Right lobe of liver (tissue), 6 donors: ENCODE measurements at places on chromosomes 7 and 10.

DNA sequence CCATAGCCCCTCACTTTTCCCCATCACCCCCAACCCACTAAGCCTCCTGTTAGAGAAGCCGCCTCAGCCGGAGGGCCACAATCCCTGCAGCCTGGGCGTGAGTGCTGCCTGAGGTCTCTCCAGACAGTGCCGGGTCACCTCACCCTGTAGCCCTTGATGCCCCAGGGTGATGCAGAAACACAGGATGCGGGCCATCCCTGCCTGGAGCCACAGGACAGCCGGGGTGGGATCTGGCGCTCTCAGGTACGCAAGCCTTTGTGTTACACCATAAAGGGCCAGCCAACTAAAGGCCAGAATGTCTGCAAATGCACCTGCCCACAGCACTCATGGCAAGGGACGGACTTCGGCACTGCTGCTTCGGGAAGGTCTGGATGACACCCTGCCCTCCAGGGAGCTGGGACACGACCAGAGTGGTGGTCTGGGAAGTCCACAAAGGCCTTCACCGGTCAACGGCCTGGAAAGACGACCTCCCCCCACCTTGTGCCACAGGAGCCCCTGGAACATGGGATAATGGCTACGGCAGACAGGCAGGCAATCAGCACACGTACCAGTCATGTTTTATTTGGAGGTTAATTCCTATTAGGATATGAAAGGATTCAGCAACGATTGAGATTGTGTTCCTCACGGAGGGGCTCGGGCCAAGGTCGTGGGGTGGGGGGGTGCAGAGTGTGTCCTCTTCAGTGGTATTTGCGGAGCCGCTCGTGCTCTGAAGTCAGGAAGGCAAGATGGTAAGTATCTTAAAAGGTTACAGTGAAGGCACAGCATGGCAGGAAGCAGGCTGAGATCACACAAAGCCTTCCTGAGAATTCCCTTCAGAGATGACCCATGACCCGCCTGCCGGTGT, 8.1 kb downstream of the ATP5MF start:
- H3K36me3 ChIP-seq: peaks cover 21% of the 10 kb centered on the region
- no peak for DNase-seq
- no peak overlapping the region for H3K27ac ChIP-seq
- H3K4me1 ChIP-seq: peaks cover 5% of the 10 kb centered on the region

GRCh38 chr7:157502701-157503111, 165.9 kb downstream of the DNAJB6 start:
- no peak for DNase-seq
- no peak overlapping the region for H3K27ac ChIP-seq
- no peaks in the 10 kb centered on the region for H3K4me1 ChIP-seq
- H3K4me3 ChIP-seq: no peak overlapping the region
- no peaks in the 10 kb centered on the region for H3K36me3 ChIP-seq

GRCh38 chr10:79342811-79343561, 4.3 kb upstream of the PPIF start:
- H3K36me3 ChIP-seq: no peaks in the 10 kb centered on the region
- no peak overlapping the region for H3K27ac ChIP-seq
- H3K4me1 ChIP-seq: peaks cover 5% of the 10 kb centered on the region
- no peak overlapping the region for H3K4me3 ChIP-seq
- no peaks in the 10 kb centered on the region for H3K27me3 ChIP-seq
- DNase-seq: no peak

DNA sequence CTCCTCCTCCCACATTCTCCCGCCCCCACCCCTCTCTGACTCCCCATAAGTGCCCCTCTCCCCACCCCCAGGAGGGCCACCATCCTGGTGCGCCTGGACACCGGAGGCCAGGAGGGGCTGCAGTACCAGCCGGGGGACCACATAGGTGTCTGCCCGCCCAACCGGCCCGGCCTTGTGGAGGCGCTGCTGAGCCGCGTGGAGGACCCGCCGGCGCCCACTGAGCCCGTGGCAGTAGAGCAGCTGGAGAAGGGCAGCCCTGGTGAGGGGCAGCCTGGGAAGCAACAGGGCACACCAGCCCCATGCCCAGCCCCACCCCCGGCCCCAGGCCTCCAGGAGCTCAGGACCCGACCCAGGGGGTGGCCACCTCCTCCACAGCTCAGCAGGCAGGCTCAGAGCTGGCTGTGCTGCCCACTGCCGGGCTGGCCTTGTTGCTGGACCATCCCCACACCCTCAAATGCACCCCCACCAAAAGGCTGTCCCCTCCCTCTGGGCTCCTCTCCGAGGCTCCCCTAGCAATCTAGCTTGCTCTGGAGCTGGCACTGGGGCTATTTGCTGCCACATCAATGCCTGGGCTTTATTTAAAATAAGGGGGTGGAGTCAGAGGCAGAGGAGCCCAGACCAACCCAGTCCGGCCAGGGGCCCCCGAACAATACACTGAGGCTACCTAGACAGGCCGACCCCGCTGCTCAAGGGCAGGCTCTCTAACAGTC, 14.8 kb downstream of the ATG9B start:
- no peak overlapping the region for H3K27ac ChIP-seq
- H3K27me3 ChIP-seq: no peaks in the 10 kb centered on the region
- no peak for DNase-seq
- no peak overlapping the region for H3K4me3 ChIP-seq

- no peaks in the 10 kb centered on the region for H3K27me3 ChIP-seq
- no peak overlapping the region for H3K27ac ChIP-seq
- no peaks in the 10 kb centered on the region for H3K4me1 ChIP-seq
- no peak overlapping the region for H3K4me3 ChIP-seq
These were observed 1033.1 kb downstream of the NRG3 start for GRCh38 chr10:82908096-82908495.

DNA sequence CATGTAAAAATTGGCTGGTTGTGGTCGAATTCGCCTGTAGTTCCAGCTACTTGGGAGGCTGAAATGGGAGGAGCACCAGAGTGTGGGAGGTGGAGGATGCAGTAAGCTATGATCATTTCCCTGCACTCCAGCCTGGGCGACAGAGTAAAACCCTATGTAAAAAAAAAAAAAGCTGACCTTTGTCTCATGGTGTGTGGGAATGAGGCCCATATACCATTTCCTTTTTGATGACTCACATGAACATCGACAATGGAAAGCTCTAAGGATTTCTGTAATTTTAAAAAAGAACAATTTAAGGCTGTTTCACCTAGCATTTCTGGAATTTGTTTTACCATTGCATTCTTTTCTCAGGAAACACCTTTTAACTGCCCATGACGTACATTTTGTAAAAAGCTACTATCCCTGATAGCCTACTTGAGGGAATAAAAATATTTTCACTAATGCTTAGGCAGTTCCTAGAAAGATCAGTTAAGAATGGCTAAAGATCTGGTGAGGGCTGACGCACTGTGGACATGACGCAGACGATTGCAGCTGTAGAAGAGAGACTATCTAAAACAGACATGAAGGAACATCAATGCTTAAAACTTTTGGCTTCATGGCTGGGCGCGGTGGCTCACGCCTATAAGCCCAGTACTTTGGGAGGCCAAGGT, 400.6 kb upstream of the IGFBP3 start:
- DNase-seq: no peak
- no peaks in the 10 kb centered on the region for H3K4me1 ChIP-seq
- H3K36me3 ChIP-seq: no peaks in the 10 kb centered on the region
- no peak overlapping the region for H3K4me3 ChIP-seq
- no peaks in the 10 kb centered on the region for H3K27me3 ChIP-seq

- H3K4me3 ChIP-seq: no peak overlapping the region
- H3K27ac ChIP-seq: no peak overlapping the region
These were observed 149.6 kb downstream of the C10orf105 start for GRCh38 chr10:71569775-71570588.

- no peak overlapping the region for H3K27ac ChIP-seq
- H3K27me3 ChIP-seq: no peaks in the 10 kb centered on the region
- H3K4me3 ChIP-seq: no peak overlapping the region
These were observed 4.3 kb upstream of the KCNMA1 start for GRCh38 chr10:77641788-77642397.

DNA sequence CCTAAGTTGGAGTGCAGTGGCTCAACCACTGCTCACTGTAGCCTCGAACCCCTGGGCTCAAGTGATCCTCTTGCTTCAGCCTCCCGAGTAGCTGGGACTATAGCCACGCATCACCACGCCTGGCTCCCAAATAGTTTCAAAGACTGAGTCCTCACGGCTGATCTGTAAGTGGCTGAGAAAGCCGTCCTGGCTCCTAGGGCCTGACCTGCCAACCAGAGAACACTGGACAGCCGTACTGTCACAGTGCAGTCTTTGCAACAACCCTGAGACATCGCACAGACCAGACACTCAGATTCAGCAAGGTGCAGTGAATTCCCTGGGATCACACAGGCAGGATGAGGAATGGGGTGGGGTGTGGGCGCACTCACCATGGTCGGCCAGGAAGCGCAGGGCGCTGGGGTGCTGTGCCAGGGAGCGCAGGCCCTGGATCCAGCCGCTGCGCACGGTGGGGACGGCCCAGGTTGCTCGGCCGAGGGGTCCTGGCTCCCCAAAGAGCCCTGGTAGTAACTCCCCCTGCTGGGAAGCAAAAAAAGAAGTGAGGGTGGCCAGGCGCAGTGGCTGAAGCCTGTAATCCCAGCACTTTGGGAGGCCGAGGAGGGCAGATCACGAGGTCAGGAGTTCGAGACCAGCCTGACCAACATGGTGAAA, 10.7 kb downstream of the BRAT1 start:
- no peak for DNase-seq
- H3K27me3 ChIP-seq: no peaks in the 10 kb centered on the region
- no peak overlapping the region for H3K4me3 ChIP-seq
- H3K36me3 ChIP-seq: no peaks in the 10 kb centered on the region
- no peaks in the 10 kb centered on the region for H3K4me1 ChIP-seq
- no peak overlapping the region for H3K27ac ChIP-seq

DNA sequence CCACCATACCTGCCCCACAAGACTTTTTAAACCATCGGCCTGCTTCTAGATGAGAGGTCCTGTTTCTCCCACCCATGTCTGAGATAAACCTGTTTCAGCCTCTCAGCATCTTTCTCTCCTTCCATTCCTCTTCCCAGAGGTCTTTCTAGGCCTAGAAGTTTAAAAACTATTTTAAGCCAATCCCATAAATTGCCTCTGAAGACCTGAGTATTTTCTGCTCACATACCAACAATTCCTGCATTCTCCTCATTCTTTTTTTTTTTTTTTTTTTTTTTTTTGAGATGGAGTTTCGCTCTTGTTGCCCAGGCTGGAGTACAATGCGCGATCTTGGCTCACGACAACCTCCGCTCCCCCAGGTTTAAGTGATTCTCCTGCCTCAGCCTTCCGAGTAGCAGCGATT, 262.9 kb upstream of the AUTS2 start:
- no peak overlapping the region for H3K27ac ChIP-seq
- no peak for DNase-seq
- no peaks in the 10 kb centered on the region for H3K27me3 ChIP-seq

DNA sequence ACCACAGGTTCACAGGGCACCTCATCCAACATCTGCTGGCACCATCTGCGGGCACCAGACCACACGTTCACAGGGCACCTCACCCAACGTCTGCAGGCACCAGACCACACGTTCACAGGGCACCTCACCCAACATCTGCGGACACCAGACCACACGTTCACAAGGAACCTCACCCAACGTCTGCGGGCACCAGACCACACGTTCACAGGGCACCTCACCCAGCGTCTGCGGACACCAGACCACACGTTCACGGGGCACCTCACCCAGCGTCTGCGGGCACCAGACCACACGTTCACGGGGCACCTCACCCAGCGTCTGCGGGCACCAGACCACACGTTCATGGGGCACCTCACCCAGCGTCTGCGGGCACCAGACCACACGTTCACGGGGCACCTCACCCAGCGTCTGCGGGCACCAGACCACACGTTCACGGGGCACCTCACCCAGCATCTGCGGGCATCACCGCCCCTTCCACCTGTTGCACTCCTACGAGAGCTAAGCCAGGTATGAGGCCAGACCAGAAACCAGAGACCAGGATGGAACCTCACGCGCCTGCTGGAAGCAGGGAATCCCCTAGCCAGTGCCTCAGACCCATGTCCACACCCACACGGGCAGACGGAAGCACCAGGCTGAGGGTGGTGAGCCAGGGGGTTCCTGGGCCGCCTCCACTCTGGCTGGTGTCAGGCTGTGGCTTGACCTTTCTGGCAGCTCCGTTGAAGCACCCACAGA, 182.8 kb downstream of the MAD1L1 start:
- H3K4me1 ChIP-seq: no peaks in the 10 kb centered on the region
- H3K27ac ChIP-seq: no peak overlapping the region
- no peak for DNase-seq
- no peaks in the 10 kb centered on the region for H3K36me3 ChIP-seq

- H3K36me3 ChIP-seq: no peaks in the 10 kb centered on the region
- DNase-seq: peak; percentile 48
- H3K27me3 ChIP-seq: no peaks in the 10 kb centered on the region
- H3K27ac ChIP-seq: peak overlapping the region; percentile 58
These were observed 273.7 kb upstream of the KLF14 start for GRCh38 chr7:131007439-131008330.
